ENCODE measurements at places on chromosomes 1 and 21. TPM values are rescaled to one million over a fixed set of nuclear protein-coding genes. Genes with fewer than 3 reads are reported as not detected.
A peak's percentile ranks its signal among the peaks of the same experiment; 100 is the strongest.

- no peak overlapping the region for H3K4me3 ChIP-seq
Observed at GRCh38 chr1:165703648-165704047, 5.3 kb upstream of the ALDH9A1 start.

FMN2 gene
- total RNA-seq = not detected

HMCN1 gene
- 134 TPM for total RNA-seq

DNA sequence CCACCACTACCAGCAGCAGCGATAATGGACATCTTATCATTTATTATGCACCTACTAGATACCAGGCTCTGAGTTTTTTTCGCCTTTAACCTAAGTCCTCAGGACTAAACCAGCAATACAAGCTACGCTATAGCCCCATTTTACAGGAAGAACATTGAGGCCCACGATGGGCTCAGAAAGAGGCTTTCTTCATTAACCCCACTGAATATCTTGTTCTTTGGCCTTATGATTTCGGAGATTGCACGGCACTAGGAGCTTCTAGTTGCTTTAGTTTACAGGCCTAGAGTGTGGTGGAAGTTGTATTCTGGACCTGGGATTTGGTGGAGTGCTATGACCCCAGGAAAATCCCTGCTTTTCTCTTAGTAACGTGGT is 1.5 kb downstream of the SESN2 start:
- H3K4me1 ChIP-seq = peaks cover 11% of the 10 kb centered on the region
- no peaks in the 10 kb centered on the region for H3K27me3 ChIP-seq
- peak overlapping the region; percentile 92 for H3K27ac ChIP-seq

C8B gene
- total RNA-seq = not detected

PTPRC gene
- total RNA-seq = not detected

CD58 gene
- 9.1 TPM for total RNA-seq

DNA sequence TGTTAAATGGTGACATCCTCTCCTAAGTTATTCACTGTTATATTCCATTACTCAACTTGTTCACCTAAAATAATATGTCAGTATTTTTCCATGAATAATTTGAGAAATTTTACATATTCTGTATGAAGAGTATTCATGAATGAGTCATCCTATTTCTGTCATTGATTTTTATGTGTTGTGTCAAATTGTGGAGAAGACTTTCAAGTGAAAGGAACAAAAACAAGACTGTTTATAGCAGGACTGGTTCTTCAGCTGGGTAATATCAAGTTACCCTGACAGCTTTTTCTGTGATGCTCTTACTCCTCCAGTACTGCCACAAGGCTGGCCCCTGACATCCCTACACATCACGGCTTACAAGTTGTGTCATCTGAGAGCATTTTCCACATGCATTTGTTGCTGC is 847.7 kb downstream of the NCAM2 start:
- H3K36me3 ChIP-seq = no peaks in the 10 kb centered on the region
- H3K4me1 ChIP-seq = no peaks in the 10 kb centered on the region
- H3K27ac ChIP-seq = no peak overlapping the region
- H3K4me3 ChIP-seq = no peak overlapping the region
- no peaks in the 10 kb centered on the region for H3K27me3 ChIP-seq

All from A673 (cell line).